ENCODE measurements at places on chromosomes 16 and 17.

GRCh38 chr16:70331588-70332358 lies 14.9 kb upstream of the DDX19A start:
- DNase-seq: no peak

- DNase-seq: no peak
These were observed 4.8 kb upstream of the HOXB8 start for GRCh38 chr17:48619826-48620449.

GRCh38 chr17:21425736-21426135 lies 49.6 kb downstream of the KCNJ12 start:
- DNase-seq: peak; percentile 11

GRCh38 chr16:14071576-14072271 lies 605 bp downstream of the MRTFB start:
- DNase-seq: no peak

- DNase-seq: peak; percentile 89
These were observed 20.1 kb downstream of the CD7 start for GRCh38 chr17:82297280-82297713.

GRCh38 chr17:40791111-40791510 lies 8.6 kb downstream of the KRT28 start:
- no peak for DNase-seq

- DNase-seq: no peak
These were observed 693.0 kb upstream of the SOX9 start for GRCh38 chr17:71427801-71428200.

GRCh38 chr17:63517825-63518534 lies 5.2 kb upstream of the KCNH6 start:
- no peak for DNase-seq

- DNase-seq: no peak
These were observed 3.3 kb downstream of the C16orf46 start for GRCh38 chr16:81073560-81074330.

- no peak for DNase-seq
These were observed 462.5 kb upstream of the EEF2KMT start for GRCh38 chr16:5560084-5560483.

DNA sequence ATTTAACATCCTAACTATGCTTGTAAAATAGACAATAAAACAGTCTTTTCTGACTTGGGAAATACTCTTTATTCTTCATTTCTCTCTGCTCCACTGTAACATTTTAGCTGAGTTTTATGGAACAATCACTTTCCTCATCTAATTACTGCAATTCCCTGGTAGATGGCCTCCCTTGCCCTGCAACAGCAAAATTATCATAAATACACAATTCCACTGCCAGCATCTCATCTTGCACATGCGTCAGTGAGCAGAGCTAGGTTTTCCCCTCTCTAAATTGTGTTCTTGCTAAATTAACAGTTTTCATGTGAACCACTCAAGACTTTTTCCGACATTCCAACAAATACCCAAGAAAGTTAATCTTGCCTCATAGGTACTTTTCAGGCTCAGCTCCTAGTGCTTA lies 920.9 kb upstream of the GOT2 start:
- no peak for DNase-seq

DNA sequence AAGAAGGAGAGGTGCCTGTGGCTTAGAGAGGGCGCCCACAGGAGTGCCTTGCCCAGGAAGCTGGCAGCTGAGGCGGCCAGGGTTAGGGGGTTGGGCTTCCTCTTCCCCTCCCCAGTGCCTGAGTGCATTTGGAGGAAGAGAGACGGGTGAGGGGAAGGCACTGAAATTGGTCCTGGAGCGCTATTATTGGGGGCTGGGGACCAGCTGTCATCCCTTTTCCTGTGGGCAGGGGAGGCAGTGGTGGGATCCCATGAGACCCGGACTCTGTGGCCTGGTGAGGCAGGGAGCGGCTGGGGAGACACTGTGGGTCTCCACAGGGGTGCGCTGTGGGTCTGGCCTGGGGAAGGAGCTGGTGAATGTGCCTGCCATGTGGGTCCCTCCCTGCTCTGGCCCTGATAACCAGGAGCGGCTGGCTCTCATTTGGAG lies 259.7 kb downstream of the SEC14L1 start:
- DNase-seq: no peak
